ENCODE measurements at places on chromosomes 7 and 10. TPM values are rescaled to one million over a fixed set of nuclear protein-coding genes. Genes with fewer than 3 reads are reported as not detected.

DNA sequence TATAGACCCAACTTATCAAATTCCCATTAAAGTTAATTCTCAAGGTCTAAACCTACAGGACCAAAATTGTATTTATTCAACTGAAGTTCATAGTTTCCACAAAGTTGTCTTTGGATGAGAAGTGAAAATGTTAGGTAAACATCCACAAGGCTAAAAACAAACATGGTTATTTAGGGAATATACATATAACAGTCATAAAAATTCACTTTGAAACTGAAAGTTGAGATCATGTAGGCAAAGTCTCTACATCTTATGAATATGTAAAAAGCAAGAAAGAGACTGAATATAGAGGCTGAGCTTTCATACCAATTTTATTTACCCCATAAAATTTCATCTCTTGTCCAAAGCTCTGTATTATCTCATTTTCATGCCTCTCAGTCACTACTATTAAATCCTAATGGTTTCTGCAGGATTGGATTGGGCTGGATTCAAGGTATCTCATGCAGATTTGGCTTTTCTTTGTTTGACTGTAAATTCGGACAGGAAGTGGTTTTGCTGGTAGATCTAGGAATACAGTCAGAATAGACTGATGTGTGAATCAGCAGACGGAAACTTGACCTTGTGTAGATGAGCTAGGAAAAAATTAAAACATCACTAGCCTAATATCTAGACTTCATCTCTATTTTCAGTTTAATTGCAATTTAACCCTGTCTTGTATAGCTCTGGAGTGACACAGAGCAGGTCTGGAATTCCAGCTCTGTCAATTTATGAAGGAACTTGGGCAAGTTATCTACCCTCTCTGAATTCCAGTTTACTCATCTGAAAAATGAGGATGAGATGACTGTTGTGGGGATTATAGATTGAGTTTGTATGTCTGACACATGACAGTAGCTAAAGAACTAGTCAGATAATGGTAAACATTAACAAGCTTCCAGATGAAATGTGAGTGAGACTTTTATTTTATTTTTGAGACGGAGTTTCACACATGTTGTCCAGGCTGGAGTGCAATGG is 27.3 kb upstream of the SKAP2 start:
- no peak for DNase-seq

- DNase-seq: peak; percentile 39
Observed at GRCh38 chr7:97871659-97872024, 566 bp downstream of the ASNS start.

DNA sequence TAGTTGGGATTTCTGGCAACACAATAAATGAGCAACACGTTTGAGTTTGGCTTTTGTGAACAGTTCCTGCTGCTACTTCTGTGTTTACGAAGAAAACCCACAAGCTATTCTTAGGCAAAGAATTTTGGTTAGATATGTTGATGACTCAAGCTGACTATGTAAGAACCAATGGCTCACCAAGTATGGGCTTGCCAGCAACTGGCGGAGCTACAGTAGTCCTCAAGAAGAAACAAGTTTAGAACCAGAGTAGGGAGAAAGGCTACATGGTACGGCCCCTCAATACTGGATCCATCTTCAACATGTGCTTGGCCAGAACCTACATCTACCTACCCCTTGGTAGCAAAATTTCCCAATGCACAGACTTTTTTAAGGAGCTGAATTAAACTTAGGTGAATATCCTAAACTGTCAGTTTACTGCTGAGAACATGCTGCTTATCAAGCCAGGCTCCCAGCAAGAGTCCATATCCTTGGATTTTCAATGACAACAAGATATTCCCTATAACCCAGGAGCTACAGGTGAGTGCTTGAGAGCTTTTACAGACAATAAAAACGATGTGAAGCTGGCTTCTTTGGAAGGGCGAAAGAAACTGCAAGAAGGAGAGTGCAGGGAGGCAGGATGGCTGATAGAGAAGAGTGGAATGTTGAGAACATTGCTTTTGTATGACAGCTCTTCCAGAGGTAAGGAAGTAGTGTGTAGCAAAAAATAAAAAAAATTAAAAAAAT is 74.3 kb upstream of the ASAH2 start:
- no peak for DNase-seq

DNA sequence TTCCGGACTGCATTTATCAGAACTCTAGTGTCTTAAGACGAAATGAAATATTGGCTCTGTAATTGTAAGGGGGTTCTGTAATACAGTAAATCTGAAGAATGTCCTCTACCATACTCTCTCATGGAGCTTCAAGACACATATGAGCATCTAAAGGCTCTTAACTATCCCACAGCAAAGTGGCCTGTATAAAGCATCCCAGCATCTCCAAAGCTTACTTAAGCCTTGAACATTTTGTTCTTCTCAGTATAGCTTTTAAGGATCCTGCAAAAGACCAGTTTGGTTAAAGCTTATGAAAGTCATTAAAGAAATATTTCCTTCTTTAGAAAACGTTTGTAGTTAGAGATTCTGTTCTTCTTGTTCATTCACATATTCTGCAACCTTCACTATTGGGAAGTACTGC is 75.1 kb downstream of the HGF start:
- no peak for DNase-seq

Gene HDAC9
- total RNA-seq: 7.7 TPM

- DNase-seq: no peak
Observed at GRCh38 chr10:5844345-5845055, 31.3 kb upstream of the GDI2 start.
